ENCODE measurements at places on chromosomes 16 and 17.

GRCh38 chr17:82545071-82545462, 25.5 kb downstream of the FOXK2 start:
- no peak for DNase-seq

DNA sequence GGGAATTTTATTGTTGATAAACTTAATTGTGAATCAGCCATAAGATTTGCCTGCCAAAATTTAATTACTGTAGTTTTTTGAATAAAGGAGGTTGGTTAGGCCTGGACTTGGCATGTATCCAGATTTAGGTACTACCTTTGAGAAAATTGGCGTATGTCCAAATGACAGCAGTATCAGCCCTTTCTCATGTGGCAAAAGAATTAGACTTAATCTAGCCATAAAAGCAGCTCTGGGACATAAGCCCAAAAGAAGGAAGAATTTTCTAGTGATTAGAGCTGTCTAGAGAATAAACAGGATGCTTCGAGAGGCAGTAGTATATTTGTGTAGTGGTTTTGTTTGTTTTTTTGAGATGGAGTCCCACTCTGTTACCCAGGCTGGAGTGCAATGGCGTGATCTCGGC, 27.7 kb downstream of the PPM1E start:
- no peak for DNase-seq

DNA sequence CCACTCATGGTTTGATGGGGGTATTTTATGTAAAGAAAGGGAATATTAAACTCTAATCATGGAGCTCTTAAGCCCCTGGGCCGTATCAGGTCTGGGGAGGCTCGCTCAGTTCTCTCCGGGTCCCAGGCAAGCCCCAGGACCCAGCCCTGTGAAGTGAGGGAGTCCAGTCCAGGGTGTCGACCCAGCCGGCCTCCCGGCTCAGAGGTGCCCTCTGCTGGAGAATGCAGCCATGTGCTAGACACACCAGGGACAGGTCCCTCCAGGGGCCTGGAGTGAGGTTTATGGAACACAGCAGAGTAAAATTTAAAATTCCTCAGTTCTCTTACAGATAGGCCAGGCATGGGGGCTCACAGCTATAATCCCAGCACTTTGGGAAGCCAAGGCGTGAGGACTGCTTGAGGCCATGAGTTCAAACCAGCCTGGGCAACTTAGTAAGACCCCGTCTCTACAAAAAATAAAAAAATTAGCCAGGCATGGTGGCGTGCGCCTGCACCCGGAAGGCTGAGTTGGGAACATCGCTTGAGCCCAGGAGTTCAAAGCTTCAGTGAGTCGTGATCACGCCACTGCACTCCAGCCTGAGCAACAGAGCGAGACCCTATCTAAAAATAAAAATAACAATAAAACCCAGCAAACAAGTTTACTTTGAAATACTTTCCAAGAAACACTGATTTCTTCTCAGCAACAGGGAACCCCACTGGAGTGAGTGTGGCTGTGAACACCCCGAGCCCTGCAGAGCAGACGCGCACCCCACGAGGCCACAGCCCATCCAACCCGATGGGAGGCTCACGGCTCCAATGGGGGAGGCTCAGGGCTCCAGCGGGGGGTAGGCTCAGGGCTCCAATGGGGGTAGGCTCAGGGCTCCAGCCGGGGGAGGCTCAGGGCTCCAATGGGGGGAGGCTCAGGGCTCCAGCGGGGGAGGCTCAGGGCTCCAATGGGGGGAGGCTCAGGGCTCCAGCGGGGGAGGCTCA, 72.2 kb downstream of the ZNF778 start:
- DNase-seq, result peak; percentile 40

- no peak for DNase-seq
These were observed 73.9 kb downstream of the ZDHHC7 start for GRCh38 chr16:84937196-84938005.

- DNase-seq, result no peak
These were observed 1.7 kb upstream of the MRPL12 start for GRCh38 chr17:81701288-81702071.

GRCh38 chr17:50199803-50200456, 1.5 kb downstream of the COL1A1 start:
- peak; percentile 68 for DNase-seq

GRCh38 chr17:34252444-34253138, 2.5 kb upstream of the CCL2 start:
- DNase-seq, result no peak

GRCh38 chr17:1931844-1932579, 93.1 kb downstream of the RTN4RL1 start:
- no peak for DNase-seq

DNA sequence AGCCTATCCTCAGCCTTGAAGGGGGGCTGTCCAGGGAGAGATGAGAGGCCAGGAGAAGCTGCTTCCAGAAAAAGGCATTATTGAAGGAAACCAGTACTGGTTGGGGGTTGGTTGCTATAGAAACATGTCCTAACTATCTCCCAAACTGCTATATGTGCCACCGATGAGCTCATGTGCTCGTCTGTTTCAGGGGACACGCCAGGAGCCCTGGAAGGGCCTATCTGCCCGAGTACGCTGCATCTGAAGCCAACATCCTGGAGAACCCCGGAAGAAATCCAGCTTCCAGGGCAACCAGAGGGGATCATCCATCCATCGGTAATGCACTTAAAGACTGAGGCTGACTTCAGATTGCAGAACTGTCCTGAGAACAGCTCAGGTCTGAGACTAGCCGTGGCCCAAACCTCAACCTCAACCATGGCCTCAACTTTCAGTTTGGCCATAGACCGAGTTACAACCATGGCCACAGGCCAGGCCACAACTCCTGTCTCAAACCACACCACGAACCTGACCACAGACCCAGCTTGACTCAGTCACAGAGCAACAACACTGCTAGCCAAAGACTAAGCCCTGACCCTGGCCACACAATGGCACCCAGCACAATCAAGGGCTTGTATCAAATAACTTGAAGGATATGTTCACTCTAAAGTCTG, 10.2 kb downstream of the PITPNM3 start:
- no peak for DNase-seq

DNA sequence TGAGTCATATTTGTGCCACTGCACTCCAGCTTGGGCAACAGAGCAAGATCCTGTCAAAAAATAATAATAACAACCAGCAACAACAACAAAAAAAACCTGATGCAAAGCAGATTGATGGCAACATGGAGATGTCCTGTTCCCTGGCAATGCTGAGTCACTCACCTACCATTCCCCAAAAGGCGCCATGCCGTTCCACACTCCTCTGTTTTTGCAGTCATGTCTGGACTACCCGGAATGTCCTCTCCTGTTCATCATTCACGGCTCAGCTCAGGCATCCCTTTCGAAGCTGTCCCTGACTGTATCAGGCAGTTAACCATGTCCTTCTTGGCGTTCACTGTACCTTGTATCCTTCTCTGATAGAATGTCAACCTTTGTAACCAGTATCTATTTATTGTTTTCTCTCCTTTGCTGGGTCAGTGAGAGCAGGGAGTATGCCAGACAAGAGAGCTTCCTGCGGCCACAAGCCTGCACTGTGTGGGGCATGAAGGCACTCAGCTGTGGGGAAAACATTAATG, 147.7 kb downstream of the ABCC12 start:
- DNase-seq, result no peak

GRCh38 chr16:64982581-64982980, 139.3 kb downstream of the CDH11 start:
- no peak for DNase-seq

DNA sequence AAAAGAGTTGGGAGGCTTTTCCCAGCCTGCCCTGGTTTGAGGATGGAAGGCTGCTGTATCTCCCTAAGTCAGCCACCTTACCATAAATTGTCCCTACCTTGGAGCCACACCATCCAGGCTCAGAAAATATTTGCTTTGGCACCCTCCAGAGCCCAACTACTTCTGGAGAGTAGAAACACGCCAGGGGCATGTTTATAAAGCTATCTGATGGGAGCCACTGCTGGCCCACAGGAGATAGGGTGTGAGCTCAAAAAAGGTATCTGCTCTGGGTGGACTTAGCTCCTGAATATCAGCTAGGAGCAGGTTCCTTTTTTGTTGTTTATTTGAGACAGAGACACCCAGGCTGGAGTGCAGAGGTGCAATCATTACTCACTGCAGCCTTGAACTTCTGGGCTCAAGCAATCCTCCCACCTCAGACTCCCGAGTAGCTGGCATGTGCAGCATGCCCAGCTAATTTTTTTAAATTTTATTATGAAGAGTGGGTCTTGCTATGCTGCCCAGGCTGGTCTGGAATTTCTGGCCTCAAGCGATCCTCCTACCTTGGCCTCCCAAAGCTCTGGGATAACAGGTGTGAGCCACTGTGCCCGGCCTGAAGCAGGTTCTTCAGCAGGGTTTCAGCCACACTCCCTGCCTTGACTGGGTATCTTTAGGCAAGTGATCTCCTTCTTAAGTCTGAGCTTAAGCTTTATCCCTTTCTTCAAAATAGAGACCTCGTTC, 147.1 kb downstream of the SALL1 start:
- DNase-seq, result no peak

All from T-helper 2 cell treated with Interferon-gamma antibody and Interleukin-4, amounts not matched to agents 5 μg/mL and 100 μg/mL, for 36 hours (primary cell).